ENCODE measurements at places on chromosomes 12 and 14. TPM values are rescaled to one million over a fixed set of nuclear protein-coding genes. Genes with fewer than 3 reads are reported as not detected.

Gene PLEKHA5
- total RNA-seq = 61.1 TPM

GRCh38 chr12:58169826-58170225, 228.5 kb downstream of the ATP23 start:
- H3K4me1 ChIP-seq = peaks cover 29% of the 10 kb centered on the region
- H3K27ac ChIP-seq = no peak overlapping the region
- no peak for DNase-seq
- no peak overlapping the region for H3K4me3 ChIP-seq

GRCh38 chr14:59147007-59147406, 41.5 kb upstream of the DAAM1 start:
- DNase-seq = no peak
- H3K4me3 ChIP-seq = no peak overlapping the region
- H3K27me3 ChIP-seq = no peaks in the 10 kb centered on the region
- no peaks in the 10 kb centered on the region for H3K36me3 ChIP-seq

Gene KLRD1
- 0.16 TPM for total RNA-seq

Gene HCAR2
- total RNA-seq = not detected

DNA sequence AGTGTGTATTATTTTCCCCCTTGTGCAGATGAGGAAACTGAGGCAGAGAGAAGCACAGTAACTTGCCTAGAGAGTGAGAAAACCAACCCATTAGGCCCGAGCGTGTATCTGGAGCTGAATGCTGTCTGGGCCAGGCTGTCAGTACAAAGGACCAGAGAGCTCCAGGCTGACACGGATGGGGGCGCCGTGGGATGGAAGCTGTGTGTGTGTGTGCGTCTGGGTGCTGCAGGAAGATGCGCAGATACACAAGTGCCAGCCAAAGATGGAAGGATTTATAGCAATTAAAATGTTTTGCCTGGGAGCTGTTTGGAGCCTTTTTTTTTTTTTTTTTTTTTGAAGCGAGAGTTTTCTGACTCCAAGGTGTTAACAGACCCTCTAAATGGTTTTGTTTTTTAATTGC, 53.7 kb upstream of the GPATCH2L start:
- H3K27me3 ChIP-seq = no peaks in the 10 kb centered on the region
- peaks cover 11% of the 10 kb centered on the region for H3K4me1 ChIP-seq
- H3K4me3 ChIP-seq = no peak overlapping the region

Gene KRT76
- total RNA-seq = not detected

DNA sequence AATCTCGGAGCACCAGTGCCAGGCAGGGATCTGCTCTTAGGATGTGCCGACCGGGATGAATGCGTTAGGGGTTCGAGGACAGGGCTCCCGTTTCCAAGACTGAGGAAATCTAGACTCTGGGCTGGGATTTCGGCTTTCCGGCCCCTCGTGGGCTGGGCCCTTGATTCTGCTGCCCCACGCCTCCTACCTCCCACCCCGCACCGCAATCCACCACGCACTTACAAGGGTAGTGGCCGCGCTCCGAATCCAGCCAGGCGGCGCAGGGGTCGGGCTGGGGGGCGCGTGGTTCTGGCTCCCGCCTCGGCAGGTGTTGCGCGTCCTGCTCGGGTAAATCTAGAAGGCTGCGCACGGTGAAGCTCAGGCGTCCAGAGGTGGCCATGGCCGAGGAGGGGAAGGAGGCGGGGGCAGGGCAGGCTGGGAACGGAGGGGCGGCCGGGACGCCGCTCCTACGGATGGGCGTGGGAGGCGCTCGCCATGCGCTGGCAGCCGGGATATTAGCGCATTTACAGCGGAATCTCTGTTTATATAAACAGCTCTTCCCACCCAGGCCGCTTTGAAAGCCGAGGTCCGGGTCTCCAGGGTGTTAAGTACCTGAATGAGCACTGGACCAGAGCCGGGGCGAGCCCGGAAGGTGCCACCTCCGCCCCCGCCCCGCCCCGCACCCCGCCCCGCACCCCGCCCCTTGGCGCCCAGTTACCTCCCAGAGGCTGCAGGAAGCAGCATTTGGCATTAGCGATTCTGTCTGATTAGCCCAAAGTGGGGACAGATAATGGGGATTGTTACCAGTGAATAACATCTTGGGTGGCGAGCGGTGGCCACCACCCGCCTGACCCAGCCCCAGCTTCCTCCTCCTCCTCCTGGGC, at the start of gene NKX2-8:
TSS of gene NKX2-8 (minus strand) at position 604 of the 863 bp plus-strand sequence. CDS start at position 379, 225 bp downstream.
- H3K27me3 ChIP-seq = no peaks in the 10 kb centered on the region
- DNase-seq = peak; percentile 51
- H3K4me3 ChIP-seq = peak within 1 kb of the TSS; percentile 56
- H3K4me1 ChIP-seq = peaks cover 29% of the 10 kb centered on the region
- no peak within 1 kb of the TSS for H3K27ac ChIP-seq
- H3K36me3 ChIP-seq = no peaks in the 10 kb centered on the region

- H3K4me1 ChIP-seq = peaks cover 15% of the 10 kb centered on the region
- no peak for DNase-seq
- H3K27ac ChIP-seq = 0 out of 2 replicates have a peak overlapping the region, but pooled peaks have one; percentile 68
- no peaks in the 10 kb centered on the region for H3K27me3 ChIP-seq
These were observed 5.6 kb upstream of the ADCK1 start for GRCh38 chr14:77794357-77794756.

DNA sequence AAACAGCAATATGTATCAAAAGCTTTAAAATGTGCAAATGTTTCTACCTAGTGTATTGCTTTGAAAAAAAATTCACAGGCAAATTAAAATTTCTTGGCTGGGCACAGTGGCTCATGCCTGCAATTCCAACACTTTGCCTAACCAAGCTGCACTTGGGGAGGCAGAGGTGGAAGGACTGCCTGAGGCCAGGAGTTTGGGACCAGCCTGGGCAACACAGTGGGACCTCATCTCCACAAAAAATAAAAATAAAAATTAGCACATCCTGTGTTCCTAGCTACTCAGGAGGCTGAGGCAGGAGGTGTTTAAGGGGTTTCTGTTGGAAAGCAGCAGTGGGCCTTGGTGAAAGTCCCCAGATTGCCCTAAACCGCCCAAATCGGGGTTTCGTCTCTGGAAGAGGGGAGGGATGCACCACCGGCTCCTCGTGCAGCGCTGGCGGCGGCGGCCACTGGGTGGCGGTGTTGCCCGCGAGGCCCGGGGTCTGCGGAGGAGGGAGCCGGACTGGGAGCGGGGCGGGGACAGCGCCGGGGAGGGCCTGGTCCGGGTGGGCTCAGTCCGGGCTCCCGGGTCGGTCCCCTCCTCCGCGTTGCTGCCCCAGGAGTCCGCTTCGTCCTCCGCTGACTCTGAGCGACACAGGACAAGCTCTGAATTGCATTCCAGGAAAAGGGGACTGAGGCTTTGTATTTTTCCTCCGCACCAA, 265.6 kb downstream of the AACS start:
- peaks cover 3% of the 10 kb centered on the region for H3K27me3 ChIP-seq
- H3K4me3 ChIP-seq = peak overlapping the region; percentile 72
- no peak overlapping the region for H3K27ac ChIP-seq

- H3K4me1 ChIP-seq = no peaks in the 10 kb centered on the region
- DNase-seq = no peak
- no peak overlapping the region for H3K4me3 ChIP-seq
- H3K27ac ChIP-seq = no peak overlapping the region
- no peaks in the 10 kb centered on the region for H3K27me3 ChIP-seq
These were observed 238.5 kb downstream of the GPHN start for GRCh38 chr14:66746316-66747006.

DNA sequence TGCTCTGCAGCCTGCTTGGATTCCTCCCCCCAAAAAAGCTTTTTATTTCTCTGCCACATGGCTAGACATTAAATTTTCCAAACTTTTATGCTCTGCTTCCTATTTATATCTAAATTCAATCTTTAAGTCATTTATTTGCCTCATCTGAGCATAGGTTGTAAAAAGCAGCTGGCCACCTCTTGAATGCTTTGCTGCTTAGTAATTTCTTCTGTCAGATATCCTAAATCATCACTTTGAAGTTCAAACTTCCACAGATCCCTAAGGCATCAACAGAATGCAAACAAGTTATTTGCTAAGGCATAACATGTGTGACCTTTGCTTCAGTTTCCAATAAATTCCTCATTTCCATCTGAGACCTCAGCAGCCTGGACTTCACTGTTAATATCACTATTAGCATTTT, 209.6 kb downstream of the FSCB start:
- DNase-seq = no peak
- no peaks in the 10 kb centered on the region for H3K27me3 ChIP-seq
- peaks cover 13% of the 10 kb centered on the region for H3K36me3 ChIP-seq
- H3K4me1 ChIP-seq = peaks cover 9% of the 10 kb centered on the region

DNA sequence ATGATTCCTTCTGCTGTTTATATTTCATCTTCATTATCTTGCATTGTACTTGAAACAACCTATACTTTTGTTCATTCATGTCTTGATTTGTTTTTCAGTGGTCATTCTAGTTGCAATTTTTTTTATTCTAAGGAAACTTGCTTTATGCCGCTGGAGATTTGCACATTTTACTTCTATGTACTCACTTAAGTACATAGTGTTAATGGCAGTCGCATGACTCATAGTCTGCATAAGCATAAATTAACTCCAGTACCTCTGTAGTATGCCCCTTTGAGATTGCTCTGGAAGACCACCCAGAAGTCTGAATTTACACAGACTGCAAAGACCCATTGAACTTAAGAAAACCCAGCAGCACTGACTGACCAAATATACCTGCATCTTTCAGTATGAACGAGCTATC, 77.0 kb downstream of the MSRB3 start:
- H3K4me1 ChIP-seq = no peaks in the 10 kb centered on the region
- no peaks in the 10 kb centered on the region for H3K27me3 ChIP-seq
- no peak overlapping the region for H3K27ac ChIP-seq
- H3K36me3 ChIP-seq = no peaks in the 10 kb centered on the region
- no peak overlapping the region for H3K4me3 ChIP-seq

DNA sequence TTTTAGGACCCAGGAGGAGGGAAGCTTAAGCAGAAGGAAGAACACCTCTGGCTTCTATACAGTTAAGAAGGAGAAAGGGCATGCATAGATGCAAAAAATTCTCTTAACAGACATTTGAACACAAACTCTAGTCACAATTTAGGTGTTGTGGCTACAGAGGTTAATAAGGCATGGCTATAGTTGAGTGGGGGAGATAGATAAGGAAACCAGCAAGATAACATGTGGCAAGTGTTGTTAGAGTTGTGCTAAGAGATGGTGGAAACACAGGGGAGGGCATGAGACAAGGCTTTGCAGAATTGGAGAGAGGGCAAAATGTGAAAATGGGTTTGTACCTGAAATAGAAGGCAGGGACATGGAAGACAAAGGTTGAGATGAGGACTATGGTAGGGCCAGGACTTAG, 88.9 kb downstream of the MSRB3 start:
- no peak for DNase-seq
- no peak overlapping the region for H3K27ac ChIP-seq
- H3K27me3 ChIP-seq = no peaks in the 10 kb centered on the region
- no peaks in the 10 kb centered on the region for H3K36me3 ChIP-seq

DNA sequence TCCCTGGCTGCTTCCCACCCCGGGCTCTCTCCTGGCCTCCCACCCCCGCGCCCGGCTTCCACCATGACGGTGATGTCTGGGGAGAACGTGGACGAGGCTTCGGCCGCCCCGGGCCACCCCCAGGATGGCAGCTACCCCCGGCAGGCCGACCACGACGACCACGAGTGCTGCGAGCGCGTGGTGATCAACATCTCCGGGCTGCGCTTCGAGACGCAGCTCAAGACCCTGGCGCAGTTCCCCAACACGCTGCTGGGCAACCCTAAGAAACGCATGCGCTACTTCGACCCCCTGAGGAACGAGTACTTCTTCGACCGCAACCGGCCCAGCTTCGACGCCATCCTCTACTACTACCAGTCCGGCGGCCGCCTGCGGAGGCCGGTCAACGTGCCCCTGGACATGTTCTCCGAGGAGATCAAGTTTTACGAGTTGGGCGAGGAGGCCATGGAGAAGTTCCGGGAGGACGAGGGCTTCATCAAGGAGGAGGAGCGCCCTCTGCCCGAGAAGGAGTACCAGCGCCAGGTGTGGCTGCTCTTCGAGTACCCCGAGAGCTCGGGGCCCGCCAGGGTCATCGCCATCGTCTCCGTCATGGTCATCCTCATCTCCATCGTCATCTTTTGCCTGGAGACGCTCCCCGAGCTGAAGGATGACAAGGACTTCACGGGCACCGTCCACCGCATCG, 1.8 kb downstream of the KCNA1 start:
- peak overlapping the region; percentile 48 for H3K4me3 ChIP-seq
- DNase-seq = peak; percentile 10
- H3K36me3 ChIP-seq = peaks cover 11% of the 10 kb centered on the region
- no peak overlapping the region for H3K27ac ChIP-seq
- H3K4me1 ChIP-seq = peaks cover 13% of the 10 kb centered on the region

DNA sequence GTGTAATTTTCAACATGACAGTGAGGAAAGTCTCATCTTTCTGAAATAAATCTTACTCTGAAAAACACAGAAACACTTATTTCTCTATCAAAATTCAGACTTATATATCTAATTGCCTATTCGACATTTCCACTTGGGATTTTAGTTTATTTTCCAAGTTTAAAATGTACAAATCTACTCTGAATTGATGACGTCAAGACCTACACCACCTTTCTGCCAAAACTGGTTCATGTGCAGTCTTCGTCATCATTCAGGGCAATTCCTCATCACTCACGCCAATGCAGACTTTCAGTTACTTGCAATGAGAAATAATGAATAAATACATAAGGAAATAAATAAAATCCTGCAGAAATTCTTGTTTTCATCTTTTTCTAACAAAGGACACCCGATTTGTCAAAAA, 843.8 kb downstream of the C12orf50 start:
- peaks cover 11% of the 10 kb centered on the region for H3K4me1 ChIP-seq
- H3K27ac ChIP-seq = no peak overlapping the region
- no peak for DNase-seq
- no peaks in the 10 kb centered on the region for H3K36me3 ChIP-seq

DNA sequence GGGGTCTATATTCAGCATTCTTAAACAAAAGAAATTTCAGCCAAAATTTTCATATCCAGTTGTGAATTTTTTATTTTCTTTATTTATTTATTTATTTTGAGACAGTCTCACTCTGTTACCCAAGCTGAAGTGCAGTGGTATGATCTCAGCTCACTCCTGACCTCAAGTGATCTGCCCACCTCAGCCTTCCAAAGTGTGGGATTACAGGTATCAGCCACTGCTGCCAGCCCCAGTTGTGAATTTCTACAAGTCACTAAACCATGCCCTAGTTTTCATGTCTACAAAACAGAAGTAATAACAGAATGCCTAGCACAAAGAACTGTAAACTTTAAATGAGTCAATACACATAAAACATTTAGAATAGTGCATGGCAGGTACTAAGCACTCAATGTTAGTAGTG, 254.2 kb downstream of the C12orf50 start:
- H3K27me3 ChIP-seq = no peaks in the 10 kb centered on the region
- H3K36me3 ChIP-seq = no peaks in the 10 kb centered on the region
- no peak for DNase-seq

DNA sequence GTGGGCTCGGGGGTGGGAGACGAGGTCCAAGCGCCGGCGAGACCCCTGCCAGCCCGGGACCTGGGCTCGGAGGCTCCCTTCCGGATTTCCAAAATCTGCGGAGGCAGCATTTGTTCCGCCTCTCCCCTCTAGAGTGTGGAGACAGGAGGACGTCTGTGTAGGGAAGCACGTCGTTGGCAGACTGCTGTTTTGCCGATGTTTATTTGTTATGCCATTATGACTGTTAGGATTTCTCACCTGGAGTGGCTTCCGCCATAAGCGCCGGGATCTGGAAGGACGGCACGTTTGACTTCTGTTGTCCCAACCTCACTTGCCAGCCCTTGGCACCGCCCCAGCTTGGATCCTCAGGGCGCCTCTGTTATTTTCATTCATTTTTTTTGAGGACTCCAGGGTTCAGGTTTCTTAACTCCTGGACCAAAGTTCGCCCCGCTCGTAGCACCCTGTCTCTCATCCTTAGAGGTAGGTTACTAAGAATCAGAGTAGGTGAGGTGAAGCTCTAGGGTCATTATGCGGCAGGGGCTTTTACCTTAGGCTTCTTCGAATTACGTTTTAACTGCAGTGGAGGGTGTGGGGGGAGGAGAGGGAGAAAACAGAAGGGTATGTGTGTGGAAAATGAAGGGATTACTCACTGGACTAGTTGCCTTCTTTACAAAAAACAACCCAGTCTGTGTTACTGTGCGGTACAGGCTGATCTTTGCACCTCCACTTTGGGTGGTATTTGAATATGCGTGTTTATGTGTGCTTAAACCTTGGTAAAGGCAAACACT, 547 bp upstream of the PYGL start:
- H3K36me3 ChIP-seq = peaks cover 31% of the 10 kb centered on the region
- H3K27ac ChIP-seq = peak overlapping the region; percentile 11
